COLO829 (cell line): ENCODE measurements at places on chromosomes 1 and 21.

GRCh38 chr1:27388337-27389005 is 4.0 kb upstream of the GPR3 start:
- DNase-seq: peak; percentile 53

GRCh38 chr1:96525657-96526557 is 195.7 kb upstream of the PTBP2 start:
- no peak for DNase-seq

DNA sequence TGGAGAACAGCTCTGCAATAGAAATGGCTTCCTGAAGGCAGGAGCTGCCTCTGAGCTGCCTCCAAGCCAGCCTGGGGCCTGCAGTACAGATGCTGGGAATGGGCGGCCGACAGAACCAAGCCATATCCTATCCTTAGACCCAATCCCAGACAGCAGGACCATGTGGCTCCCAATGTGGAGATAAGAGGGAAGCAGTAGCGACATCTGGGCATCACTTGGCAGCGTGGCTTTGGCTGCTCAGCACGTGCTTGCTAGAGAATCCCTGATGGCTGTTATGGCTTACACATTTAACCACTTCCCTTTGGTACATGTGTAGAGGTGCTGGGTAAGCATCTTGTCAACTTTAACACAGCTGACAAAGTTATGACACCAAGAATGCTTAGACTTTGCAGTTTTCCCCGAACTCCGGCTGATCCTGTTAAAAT is 87.7 kb downstream of the MAN1C1 start:
- no peak for DNase-seq

DNA sequence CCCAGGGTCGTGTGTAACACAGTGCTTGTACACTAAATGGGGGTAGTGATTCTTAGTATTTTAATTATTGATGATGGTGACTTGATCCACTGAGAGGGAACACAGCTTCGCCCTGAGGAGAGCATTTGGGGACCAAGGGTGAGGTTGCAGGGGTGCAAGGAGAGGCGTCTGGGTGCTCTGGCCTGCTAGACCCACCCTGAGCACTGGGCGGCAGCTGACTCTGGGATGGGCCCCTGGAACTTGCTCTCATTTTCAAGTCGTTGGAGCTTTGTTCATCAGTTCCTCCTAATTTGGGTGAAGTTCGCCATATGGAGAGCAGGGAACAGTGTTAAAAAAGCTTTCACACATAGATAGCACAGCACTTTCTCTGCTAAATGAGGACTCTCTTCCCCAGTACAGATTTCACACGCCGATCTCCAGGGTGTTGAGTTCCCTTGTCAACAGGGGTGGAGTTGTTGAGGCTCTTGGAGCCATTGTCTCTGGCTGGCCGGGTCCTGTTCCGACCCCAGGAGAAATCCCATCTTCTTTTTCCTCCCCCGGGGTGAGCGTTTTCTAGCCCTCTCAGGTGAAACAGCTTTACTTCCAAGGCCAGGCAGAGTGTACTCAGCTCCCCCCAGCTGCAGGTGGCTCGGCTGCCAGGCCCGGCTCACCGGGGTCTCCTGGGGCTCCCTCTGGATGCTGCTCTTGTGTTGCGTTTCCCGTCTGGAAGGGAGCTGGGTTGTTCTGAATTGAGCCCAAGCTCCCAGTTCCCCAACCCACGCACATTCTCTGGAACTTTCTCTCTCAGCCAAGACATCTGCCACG is 367.4 kb downstream of the RPS6KC1 start:
- no peak for DNase-seq

DNA sequence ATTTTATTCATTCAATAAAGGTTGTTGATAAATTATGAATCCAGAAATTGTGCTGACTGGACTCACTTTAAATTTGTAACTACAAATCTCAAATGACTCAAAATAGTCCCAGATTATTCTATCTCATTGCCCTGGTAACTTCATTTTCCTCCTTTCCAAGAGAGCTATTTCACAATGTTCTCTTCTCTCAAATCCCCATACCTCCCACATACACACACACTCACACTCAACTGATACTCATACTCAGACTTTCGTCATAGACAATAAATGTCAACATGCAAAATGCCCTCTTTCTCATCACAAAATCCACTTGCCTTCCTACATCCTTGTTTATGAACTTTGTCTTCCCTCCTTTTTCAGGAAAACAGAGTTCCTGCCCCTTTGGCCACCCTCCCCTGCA is 33.3 kb downstream of the EXTL2 start:
- DNase-seq: no peak

- no peak for DNase-seq
Observed at GRCh38 chr1:28887419-28887834, 26.9 kb upstream of the EPB41 start.

DNA sequence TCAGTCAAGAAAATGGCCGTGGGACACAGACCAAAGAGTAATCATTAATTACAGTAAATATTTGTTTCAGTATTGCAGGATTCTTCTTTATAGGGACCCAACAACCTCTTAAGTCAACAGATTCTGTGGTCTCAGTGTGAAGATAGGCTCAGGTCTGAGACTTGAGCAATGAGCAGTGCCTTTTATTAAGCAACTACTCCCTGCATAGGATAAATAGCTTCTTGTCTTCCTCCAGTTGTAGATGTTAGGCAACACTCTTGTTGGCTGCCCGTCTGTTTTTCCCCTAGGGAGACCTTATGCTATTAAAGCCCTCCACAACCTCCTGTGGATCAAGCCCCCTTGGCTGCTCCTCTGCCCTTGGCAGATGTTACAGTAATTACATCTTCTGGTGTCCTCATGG is 1.8 kb upstream of the OMA1 start:
- no peak for DNase-seq

DNA sequence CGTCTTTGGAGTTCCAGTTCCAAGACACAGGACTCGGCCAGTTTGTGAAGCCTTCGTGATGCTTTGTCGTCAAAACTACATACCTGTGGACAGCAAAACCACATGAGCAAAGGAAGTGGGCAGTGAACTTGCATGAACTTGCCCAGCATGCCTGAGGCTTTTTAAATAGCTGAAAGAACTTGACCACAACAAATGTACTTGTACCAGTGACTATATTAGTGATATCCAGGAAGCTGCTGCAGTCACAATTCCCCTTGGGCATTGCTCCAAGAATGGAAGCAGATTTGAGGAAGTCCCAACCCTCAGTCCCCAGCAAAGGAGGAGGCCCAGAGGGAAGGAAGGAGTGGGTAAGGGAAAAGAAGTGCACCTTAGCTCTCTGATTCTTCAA is 2.6 kb downstream of the FUCA1 start:
- DNase-seq: peak; percentile 35

DNA sequence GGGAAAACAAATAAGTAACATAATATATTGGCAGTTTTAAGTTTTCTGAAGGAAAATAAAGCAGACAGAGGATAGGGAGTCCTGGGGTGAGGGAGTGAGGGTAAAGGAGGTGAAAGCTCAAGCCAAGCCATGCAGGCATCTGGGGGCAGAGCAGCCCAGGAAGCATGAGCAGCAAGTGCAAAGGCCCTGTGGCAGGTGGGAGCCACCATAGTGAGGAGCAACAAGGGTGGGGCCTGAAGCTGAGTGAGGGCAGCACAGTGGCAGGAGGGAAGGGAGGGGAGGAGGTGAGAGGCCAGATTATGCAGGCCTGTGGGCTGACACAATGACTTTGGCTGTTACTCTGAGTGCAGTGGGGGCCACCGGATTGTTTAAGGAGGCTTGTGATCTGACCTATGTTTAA is 138.8 kb upstream of the TNR start:
- DNase-seq: no peak

DNA sequence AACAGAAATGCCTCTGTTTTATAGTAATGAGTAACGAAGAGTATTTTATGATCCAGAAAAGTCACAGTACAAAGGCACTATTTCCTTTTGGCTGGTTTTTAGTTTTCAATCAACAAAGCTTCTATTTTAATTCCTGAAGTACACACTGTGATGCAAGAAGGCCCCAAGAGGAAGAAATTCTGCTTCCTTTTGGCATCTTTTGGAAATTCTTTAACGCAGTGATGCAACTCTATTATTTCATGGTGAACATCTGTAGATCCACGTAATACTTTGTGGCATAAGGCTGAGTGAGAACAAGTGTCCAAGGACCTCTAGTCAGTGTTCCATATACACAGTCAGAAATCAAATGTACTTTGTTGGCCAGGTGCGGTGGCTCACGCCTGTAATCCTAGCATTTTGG is 137.5 kb downstream of the TGFB2 start:
- DNase-seq: no peak

GRCh38 chr1:89081005-89081404 is 16.0 kb upstream of the GBP1 start:
- DNase-seq: no peak

DNA sequence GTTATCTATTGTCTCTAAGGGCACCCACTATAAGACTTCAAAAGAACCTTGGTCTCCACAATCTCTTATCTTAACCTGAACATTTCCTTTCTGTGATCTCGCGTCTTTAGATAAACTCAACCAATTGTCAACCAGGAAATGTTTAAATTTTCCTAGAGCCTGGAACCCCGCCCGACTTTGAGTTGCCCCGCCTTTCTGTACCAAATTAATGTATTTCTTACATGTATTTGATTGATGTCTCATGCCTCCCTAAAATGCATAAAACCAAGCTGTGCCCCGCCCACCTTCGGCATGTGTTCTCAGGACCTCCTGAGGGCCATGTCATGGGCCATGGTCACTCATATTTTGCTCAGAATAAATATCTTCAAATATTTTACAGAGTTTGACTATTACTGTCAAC is 5.9 kb upstream of the CXADR start:
- no peak for DNase-seq

- DNase-seq: no peak
Observed at GRCh38 chr1:194644528-194644927, 1458.1 kb upstream of the B3GALT2 start.

GRCh38 chr21:37538971-37539590 is 172.5 kb downstream of the DYRK1A start:
- no peak for DNase-seq

GRCh38 chr1:61480273-61480935 is 244.5 kb downstream of the TM2D1 start:
- DNase-seq: no peak

GRCh38 chr1:17741052-17741451 is 14.1 kb upstream of the ACTL8 start:
- DNase-seq: no peak

GRCh38 chr1:170483051-170483450 is 48.9 kb upstream of the GORAB start:
- DNase-seq: no peak

GRCh38 chr1:116374353-116375147 is 1.5 kb downstream of the ATP1A1 start:
- DNase-seq: no peak

DNA sequence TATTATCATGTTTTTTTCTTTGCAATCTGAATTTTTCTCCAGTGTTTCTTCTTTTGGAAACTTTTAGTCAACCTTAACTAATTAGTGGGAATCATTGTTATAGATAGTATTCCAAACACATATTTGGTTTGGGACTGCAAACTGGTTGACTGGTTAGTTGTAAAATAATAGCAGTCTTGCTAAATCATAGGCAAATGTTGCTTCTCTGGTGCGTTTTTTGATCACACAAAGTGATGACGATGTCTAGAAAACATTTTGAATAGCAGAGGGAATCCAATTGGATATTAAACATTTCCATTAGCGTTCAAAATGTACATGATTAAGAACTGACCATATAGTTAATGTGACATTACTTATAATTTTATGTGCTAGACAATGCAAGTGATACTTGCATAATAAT is 4.5 kb downstream of the DNAJB4 start:
- DNase-seq: no peak

- no peak for DNase-seq
Observed at GRCh38 chr1:65421351-65422025, 1.0 kb downstream of the LEPR start.

DNA sequence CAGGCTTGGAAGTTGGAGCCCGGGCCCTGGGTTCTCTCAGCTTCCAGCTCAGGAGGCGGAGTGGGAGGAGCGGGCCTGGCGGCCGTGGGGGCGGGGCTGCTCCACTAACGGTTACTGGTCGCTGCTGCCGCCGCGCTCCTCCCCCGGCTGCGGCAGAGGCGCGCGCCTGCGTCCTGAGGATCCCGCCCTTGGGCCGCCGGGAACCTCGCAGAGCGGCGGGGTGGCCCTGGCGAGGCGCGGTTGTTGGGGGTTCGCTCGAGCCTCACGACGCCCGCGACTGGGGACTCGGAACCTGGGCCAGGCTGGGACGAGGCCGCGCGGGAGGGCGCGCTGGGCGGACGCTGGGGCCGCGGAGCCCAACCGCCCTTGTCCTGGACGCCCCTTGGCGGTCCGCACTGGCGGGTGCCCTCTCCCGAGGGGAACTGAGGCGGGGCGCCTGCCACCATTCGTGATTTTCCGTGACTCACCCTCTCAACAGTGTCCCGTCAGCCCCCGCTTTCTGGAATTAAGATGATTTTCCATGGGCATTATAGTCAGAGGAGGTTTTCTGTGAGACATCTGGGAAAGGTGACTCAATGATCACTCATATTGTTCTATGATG is 34.1 kb downstream of the OR2G3 start:
- DNase-seq: peak; percentile 75

- no peak for DNase-seq
Observed at GRCh38 chr21:41621513-41621912, 113.6 kb upstream of the TMPRSS2 start.

- DNase-seq: no peak
Observed at GRCh38 chr1:182596934-182597333, 7.3 kb downstream of the RGS16 start.

DNA sequence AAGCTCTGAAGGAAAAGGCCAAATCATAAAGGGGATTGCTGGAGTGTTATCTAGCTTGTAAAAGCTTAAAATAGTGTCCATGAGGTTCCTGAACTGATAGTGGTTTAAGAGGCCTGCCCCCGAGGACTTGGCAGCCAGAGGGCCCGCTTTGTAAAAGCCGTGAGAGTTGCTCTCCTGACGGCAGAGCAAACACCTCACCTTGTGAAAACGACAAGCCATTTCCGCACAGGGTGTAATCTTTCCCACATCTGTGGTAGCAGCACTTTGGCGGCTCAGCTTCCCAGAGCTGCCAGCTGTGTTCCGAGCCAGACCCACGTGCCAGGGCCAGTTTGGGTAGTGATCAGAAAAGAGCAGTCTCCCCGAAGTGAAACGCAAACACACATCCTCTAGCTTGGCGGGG is 37.0 kb downstream of the SERBP1 start:
- no peak for DNase-seq

DNA sequence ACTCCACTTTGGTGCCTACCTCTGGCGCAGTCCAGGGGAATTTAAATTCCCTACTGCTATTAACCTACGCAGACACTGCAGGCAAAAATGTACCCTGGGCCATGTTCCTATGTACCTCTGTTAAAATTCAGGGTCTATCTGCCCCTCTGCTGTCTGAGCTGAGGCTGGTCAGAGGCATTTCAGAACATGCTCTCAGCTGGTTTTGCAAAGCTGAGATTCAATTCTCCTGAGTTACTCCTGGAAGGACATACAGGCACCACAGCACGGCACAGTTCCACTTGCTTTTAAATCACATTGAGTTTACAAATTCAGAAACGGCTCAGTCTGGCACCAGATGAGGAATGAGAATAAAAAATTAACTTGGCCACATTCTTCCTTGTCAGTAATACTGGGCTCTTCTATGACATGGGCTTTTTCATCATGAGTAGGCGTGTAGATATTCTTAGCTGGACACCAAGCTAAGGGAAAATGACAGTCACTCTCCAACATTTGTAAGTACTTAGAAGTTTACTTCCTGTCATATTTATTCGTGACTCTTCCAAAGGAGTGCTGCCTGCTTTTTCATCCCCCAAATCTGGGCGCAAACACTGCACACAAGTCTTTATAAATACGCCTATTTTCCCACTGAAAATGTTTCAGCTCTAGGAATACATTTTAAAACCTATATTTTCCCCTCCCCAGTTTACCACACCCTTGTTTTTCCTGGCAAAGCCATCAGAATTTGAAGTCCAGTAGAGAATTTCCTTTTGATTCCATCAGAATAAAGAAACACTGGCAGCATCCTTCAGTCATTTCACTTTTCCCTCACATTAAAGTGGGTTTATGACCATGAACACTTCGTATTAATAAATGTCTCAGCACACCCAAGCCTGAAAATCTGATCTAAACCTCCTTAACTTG is 1.9 kb downstream of the C1orf198 start:
- no peak for DNase-seq
